H1 (cell line): ENCODE measurements at places on chromosomes 4 and X. TPM values are rescaled to one million over a fixed set of nuclear protein-coding genes. Genes with fewer than 3 reads are reported as not detected.

DNA sequence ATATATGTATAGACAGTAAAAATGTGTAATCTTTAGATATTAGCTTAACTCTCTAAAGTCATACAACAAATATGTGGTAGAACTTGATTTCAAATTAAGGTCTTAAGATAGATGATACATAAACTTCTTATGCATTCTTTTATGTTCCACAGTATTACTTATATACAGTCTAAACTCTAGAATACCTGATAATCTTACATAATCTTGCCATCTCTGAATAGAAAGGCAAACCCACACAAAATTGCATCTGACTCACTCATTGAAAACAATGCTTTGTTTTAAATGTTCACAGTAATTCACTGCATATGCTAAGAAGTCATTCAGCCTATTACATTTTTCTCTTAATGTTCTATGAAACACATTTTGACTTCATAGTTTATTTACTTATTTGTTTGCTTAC is 10.1 kb downstream of the SULT1B1 start:
- no peak for DNase-seq

WAS gene
- 0.65 and 0.74 TPM in 2 replicates for polyA plus RNA-seq

GRCh38 chr4:54093324-54094240 is 6.4 kb upstream of the GSX2 start:
- no peak for DNase-seq

DNA sequence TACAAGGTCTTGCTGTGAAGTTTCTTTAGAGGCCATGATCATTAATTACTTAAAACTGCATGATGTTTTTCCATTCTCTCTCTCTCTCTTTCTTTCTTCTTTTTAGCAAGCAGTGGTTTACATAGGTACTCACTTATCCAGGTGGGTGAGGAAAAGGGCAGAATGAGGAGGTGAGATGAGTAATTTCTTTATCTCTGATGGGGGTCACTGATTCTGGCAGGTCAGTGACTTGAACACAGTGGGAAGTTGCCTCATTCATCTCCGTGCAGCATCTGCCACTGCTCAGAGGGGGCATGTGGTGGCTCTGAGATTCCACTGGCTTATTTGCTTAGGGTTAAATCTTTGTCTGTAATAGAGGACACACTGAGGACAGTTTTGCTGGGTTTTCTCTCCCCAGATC is 62.6 kb downstream of the FAM114A1 start:
- no peak for DNase-seq

DNA sequence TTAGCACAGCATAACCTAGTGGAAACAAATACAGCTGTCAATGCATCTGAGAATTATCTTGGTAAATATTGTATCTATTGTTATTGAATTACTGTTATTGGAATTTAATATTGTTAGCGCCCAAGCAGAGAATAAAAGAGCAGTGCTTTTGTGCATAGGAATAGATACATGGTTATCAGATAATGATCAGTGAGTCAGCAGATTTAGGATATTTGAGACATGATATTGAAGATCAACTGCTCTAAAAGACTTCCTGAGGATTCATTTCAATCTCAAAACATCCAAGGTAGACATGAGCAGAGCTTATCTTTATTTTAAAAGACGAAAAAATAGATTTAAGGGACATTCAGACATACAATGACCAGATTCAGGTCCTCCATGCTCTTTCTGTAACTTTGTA is 10.6 kb upstream of the H2AZ1 start:
- DNase-seq = no peak

STPG2 gene
- polyA plus RNA-seq = 0.03 TPM in 1 of 2 replicates, not detected in the other

PDZD4 gene
- polyA plus RNA-seq = 45.8 and 77.2 TPM in 2 replicates

DNA sequence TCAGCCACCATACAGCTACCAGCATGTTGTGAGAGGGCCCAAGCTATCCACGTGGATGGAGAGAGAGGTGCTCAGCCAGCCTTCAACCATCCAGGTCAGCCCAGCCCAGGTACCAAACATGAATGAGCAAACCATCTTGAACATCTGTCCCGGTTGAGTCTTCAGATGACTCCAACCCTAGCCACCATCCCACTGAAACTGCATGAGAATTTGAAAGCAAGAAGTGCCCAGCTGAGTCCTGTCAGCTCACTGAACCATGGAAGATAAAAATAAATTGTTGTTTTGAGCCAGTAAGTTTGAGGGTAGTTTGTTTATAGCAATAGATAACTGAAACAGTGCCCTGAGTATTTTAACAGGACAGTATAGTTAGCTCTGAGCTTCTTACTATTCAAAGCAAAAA is 7.3 kb upstream of the SEL1L3 start:
- DNase-seq = no peak

DNA sequence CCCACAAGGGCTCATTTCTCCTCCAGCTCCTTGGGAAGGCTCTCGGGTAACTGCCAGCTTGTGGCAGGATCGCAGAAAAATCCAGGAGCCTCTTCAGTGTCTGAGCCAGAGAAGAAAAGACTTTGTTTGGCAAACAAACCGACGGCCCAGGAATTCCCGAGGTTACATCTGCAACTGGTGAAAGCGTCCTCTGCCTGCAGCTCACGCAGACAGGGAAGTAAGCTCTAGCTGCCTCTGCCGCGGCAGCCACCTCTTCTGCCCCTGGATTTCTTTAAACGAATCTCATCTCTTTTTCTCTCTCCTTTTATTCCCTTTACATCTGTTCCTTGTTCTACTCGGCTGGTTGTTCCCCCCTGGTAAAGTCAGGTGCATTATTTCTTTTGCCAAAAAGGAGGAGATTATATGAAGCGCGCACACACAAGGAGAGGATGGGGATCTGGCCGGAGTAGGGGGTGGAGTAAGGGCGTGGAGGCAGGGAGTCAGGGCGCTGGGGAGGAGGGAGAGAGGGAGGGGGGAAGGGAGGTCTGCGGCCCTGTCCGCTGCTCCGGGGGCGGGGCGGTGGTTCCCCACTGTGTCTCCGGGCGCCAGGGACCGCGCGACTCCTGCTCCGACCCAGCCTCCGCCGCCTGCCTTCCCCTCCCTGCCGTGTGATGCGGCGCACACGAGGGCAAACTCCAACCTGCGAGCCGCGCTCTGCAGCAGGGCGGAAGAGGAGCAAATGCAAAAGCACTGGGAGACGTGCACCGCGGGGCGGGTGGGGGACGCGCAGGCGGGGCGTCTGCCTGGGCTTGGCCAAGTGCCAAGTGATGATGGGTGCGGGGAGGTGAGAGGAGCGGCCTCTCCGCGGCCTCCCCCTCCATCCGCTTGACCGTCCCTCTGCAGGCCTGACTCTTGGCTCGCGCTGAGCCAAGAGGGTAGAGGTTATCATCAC is at the start of gene DCHS2:
DCHS2 (minus strand) TSS at position 459 of the 931 bp plus-strand sequence; CDS start at position 15, 444 bp downstream.
- DNase-seq = peak; percentile 78

SPATA4 gene
- polyA plus RNA-seq = not detected in 2 replicates

- DNase-seq = no peak
Observed at GRCh38 chrX:115486510-115486909, 74.5 kb upstream of the PLS3 start.
